NCI-H524 treated with DMSO at 0.1 percent for 48 hours (cell line): ENCODE measurements at places on chromosomes 3 and 15.

- no peak for DNase-seq
Measured at GRCh38 chr3:187870360-187871203, 125.3 kb upstream of the BCL6 start.

GRCh38 chr3:182136008-182136910, 424.5 kb downstream of the SOX2 start:
- no peak for DNase-seq

- DNase-seq, result no peak
Measured at GRCh38 chr15:101675015-101675414, 22.8 kb upstream of the TM2D3 start.

DNA sequence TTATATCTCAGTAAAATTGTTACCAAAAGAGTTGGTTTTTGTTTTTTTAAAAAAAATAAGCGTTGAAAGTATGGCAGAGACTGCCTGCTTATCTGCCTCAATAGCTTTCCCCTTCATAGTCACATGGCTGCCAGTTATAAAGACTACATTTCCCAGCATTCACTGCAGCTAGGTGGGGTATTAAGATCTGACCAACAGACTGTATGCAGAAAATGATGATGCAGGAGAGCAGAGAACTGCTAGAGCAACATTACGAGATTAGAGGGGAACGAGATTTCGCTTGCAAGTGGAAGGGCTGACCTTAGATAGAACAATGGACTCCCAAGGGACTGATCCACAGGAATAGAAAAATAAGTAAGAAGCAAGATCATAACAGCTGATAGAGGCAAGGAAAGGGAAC, 14.3 kb downstream of the RHOA start:
- DNase-seq, result no peak

GRCh38 chr15:70503798-70504298, 259.5 kb downstream of the UACA start:
- DNase-seq, result no peak

DNA sequence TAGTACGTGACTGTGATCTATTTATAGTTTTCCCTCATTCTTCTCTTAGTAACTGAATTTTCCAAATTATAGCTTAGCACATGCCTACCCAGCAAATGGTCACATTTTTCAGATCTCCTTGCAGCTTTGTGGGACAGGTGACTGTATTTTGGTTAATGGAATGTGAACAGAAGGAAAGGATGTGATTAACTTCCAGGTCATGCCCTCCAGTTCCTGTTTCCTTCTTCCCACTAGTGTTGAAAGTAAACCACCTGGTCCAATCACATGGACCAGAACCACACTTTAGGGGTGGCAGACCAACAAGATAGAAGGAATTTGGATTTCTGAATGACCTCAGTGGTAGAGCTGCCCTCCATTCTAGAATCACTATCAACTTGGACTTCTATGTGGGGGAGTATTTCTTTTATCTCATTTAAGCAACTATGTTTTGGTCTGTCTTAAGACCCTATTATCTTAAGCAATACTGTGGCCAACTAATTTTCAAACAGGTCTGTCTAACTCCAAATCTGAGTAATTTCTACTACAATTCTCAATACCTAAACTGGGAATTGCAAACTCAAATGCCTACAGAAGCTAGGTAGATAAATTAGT, 76.0 kb upstream of the TSC22D2 start:
- no peak for DNase-seq
